ENCODE measurements at places on chromosomes 7 and 10.
A peak's percentile ranks its signal among the peaks of the same experiment; 100 is the strongest.

GRCh38 chr7:14630048-14630447 lies 272.5 kb downstream of the DGKB start:
- no peak for DNase-seq
- no peaks in the 10 kb centered on the region for H3K36me3 ChIP-seq
- H3K27me3 ChIP-seq, result no peaks in the 10 kb centered on the region
- no peak overlapping the region for H3K4me3 ChIP-seq

DNA sequence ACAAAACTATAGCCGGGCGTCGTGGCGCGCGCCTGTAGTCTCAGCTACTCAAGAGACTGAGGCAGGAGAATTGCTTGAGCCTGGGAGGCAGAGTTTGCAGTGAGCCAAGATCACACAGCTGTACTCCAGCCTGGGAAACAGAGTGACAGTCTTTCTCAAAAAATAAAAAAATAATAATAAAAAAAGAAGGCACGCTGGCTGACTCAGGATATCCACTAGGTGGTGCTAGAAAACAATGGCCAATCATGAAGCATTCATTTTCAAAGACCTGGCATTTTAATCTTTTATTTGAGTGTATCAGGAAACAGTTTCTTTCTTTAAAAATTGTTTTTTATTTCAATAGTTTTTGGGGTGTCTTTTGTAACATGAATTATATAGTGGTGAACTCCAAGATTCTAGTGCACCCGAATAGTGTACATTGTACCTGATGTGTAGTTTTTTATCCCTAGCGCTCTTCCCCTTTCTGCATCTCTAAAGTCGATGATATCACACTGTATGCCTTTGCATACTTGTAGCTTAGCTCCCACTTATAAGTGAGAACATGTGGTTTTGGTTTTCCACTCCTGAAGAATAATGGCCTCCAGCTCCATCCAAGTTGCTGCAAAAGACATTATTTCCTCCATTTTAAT lies 88.6 kb downstream of the LYZL1 start:
- no peaks in the 10 kb centered on the region for H3K36me3 ChIP-seq
- peaks cover 9% of the 10 kb centered on the region for H3K27me3 ChIP-seq
- H3K4me3 ChIP-seq, result no peak overlapping the region
- DNase-seq, result peak; percentile 60
- peaks cover 6% of the 10 kb centered on the region for H3K4me1 ChIP-seq

DNA sequence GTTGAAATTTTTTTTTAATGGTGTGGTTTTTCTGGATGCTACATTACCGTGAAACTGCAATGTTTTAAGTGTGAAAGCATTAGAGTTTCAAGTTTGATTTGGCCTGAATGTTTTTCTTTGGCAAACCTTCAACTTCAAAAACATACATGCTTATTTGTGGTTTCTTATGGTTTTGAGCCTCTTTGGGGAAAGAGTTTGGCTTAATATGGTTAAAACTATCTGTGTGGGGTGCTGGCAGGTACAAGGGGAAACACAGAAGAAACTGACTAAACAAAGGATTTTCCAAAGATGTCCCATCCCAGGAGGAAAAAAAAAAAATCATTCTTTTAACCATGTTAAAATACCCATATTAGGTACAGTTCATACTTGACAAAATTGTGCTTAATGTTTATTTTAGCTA lies 121.1 kb downstream of the HGF start:
- H3K4me1 ChIP-seq, result no peaks in the 10 kb centered on the region
- no peak overlapping the region for H3K4me3 ChIP-seq
- no peaks in the 10 kb centered on the region for H3K27me3 ChIP-seq

DNA sequence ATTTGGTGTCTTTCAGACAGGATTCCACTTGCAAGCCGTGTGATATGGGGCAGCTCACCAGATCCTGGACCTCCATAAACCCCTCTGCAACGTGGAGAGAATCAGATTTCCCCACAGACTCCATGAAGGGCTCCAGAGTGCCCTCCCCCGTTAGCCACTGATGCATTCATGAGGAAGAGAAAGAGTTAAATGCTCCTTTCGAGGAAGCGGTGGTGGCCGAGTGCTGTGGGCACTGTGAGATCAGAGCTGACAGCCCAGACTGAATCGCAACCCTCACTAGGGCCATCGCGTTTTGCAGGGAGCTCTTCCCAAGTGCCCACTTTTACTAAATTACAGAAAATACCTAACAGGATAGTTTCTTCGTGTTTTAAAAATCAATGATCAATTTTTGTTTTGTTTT lies 226.3 kb upstream of the ZNF32 start:
- no peaks in the 10 kb centered on the region for H3K4me1 ChIP-seq
- no peak overlapping the region for H3K27ac ChIP-seq
- DNase-seq, result no peak
- no peaks in the 10 kb centered on the region for H3K36me3 ChIP-seq
- no peak overlapping the region for H3K4me3 ChIP-seq

DNA sequence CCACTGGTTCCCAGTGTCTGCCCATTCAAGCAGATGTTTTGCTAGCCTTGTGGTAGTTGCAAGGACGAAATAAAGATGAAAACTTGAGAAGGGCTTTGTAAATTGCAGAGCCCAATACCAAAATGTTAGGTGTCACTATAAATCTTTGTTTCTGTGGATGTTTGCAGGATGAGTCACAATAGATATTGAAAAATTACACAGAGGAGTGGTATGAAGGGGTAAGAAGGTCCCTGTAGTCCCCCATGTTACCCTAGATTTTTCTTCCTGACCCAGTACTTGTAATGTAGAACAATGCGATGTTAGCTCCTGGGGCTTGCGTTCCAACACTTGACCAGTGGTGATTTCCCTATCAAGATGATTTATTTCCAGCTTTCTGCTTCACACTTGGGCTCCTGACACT lies 102.6 kb upstream of the LYZL1 start:
- H3K36me3 ChIP-seq, result no peaks in the 10 kb centered on the region
- H3K4me3 ChIP-seq, result no peak overlapping the region
- DNase-seq, result no peak
- H3K27me3 ChIP-seq, result no peaks in the 10 kb centered on the region

DNA sequence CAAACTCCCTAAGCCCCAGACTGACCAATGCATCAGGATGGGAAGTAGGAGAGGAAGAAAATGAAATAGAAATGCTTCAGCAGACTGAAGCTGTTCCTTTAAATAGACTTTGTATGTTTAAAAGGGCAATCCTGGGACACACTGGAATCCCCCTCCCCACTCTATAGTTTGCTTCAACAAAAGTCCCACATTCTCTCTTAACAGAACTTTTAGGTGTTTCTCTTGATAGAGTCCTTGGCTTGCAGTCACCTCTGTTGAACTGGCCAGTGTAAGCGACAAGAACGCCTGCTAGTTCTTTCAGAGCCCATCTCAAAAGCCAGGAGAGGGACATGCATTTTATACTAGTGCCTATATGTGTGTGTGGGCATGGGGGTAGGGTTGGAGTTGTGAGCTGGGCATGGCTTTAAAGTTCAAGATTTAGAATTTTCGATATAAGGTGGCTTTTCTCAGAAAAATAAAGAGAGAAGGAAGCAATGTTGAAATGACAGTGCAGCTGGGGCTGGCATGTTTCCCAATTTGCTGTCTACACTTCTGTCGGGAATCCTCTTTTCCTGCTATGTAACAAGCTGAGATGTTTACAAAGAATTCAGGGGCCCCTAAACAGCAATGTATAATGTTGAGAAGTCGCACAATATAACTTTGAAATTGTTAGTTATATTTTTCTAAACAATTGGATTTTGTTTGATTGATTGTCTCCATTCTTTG lies 2.1 kb downstream of the TBX20 start:
- no peak for DNase-seq
- H3K4me3 ChIP-seq, result no peak overlapping the region
- H3K27ac ChIP-seq, result no peak overlapping the region
- H3K27me3 ChIP-seq, result peaks cover 83% of the 10 kb centered on the region
- H3K36me3 ChIP-seq, result no peaks in the 10 kb centered on the region
- peaks cover 12% of the 10 kb centered on the region for H3K4me1 ChIP-seq

GRCh38 chr7:43394441-43395130 lies 188.3 kb upstream of the STK17A start:
- H3K36me3 ChIP-seq, result no peaks in the 10 kb centered on the region
- no peak for DNase-seq
- H3K27me3 ChIP-seq, result peaks cover 11% of the 10 kb centered on the region

GRCh38 chr10:133509700-133510099 lies 17.5 kb upstream of the CYP2E1 start:
- H3K4me3 ChIP-seq, result no peak overlapping the region
- H3K27ac ChIP-seq, result no peak overlapping the region
- no peak for DNase-seq
- H3K27me3 ChIP-seq, result peaks cover 32% of the 10 kb centered on the region
- H3K36me3 ChIP-seq, result no peaks in the 10 kb centered on the region
- H3K4me1 ChIP-seq, result no peaks in the 10 kb centered on the region

DNA sequence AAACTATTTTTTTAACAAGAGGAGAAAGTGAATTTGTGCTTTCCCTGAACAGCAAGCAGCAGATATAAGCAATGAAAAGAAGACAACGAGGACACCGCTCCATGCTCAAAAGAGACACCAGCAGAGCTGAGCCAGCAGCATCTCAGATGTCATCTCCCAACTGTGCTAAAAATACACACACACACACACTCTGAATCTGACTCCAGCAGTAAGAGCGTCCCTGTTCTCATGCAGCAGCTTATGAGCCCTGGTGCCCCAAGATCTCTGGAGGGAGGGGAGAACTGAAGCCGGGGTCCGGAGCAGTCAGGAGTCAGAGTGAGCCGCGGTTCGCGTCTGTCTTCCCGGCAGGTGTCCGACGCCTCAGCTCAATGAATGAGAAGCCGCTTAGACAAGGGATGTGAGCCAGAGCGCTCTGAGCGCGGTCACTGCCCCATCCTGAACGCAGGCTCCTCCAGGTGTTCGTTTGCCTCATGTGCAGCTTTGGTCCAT lies 49.2 kb downstream of the SVIL start:
- H3K27ac ChIP-seq, result no peak overlapping the region
- peaks cover 10% of the 10 kb centered on the region for H3K4me1 ChIP-seq
- no peaks in the 10 kb centered on the region for H3K36me3 ChIP-seq
- no peaks in the 10 kb centered on the region for H3K27me3 ChIP-seq
- DNase-seq, result no peak

DNA sequence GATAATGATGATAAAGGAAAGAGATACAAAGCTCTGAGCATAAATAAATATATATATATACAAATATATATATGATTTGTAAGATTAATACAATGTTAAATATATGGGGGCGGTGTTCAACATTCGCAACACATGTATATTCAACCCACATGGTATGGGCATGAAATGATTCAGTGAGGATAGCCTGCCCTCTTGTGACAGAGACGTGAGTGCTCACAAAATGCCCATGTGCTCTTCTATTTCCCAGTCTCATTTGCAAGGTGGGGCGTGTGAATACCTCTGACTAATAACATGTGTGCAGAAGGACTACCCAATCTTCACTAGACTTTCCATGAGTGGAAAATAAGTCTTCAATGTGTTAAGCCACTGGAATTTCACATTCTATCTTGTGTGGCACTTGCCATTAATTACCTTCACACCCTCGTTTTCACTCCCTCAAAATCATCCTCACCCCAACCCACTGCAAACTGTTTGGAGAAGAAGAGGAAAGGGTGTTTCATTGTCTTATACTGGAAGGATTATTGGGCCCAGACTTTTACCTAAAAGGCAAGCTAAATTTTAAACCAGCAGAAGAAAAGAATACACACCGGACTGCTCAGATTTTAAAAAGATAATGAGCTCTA lies 26.9 kb downstream of the ASAH2 start:
- H3K36me3 ChIP-seq, result no peaks in the 10 kb centered on the region
- H3K27ac ChIP-seq, result no peak overlapping the region
- no peak overlapping the region for H3K4me3 ChIP-seq
- DNase-seq, result peak; percentile 74

All from activated CD4-positive, alpha-beta T cell treated with anti-CD3 and anti-CD28 coated beads, Interleukin-2, amount 10 ng/mL, durations not matched to agents 24 days and 14 days (primary cell).